CD4-positive, CD25-positive, alpha-beta regulatory T cell (primary cell): ENCODE measurements at places on chromosomes 7 and 10. TPM values are rescaled to one million over a fixed set of nuclear protein-coding genes. Genes with fewer than 3 reads are reported as not detected.
A peak's percentile ranks its signal among the peaks of the same experiment; 100 is the strongest.

The BMPER gene
- polyA plus RNA-seq, result not detected

The FAM25C gene
- polyA plus RNA-seq, result not detected

The CCDC126 gene
- polyA plus RNA-seq, result 17.9 TPM

DNA sequence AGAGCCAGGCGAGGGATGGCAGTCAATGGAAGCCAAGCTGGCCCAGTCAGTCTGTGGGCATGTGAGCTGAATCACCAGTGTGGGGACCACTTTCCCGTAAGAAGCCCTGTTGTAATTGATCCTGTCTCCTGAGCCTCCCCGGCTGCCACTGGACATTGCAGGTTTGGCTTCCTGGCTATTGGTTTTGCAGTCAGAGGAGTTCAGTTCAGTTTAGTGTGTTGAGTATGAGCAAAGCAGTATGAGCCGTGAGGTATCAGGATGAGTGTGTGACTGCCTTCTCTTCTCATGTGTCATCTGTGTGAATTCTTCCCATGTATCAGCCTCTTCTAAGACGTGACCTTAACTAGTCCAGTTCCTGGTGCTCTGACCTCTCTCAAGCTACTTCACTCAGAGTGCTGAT is 227.4 kb downstream of the PRKG1 start:
- no peak for DNase-seq

- peak; percentile 3 for DNase-seq
Observed at GRCh38 chr7:15305002-15305600, 256.7 kb downstream of the AGMO start.

DNA sequence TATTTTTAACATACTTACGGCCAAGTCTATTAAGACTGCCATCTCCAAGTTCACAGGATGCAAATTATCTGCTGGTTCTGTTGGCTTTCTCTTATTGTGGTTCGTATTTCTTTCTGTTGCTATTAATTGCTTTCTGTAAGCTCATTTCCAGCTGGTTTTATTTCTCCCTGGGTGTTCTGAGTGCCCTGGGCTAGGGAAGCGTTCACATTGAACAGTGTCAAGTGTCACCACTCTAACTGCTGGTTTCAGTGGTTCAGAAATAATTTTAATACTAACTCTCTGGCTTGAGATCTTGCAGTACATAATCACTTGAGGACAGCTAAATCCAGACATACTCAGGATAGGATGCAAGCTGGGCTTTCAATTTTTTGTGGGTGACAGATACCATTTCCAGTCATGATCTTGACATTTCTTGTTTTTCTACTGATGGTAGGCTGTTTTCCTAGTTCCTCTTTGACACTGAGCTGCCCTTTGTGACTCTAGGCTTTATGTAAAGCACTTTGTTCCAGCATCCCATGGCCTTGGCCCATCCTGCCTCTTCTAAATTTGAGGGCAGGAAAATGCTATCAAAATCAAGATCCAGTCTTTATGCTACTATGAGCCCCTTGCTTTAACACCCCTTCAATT is 117.6 kb downstream of the SNX13 start:
- no peak for DNase-seq

DNA sequence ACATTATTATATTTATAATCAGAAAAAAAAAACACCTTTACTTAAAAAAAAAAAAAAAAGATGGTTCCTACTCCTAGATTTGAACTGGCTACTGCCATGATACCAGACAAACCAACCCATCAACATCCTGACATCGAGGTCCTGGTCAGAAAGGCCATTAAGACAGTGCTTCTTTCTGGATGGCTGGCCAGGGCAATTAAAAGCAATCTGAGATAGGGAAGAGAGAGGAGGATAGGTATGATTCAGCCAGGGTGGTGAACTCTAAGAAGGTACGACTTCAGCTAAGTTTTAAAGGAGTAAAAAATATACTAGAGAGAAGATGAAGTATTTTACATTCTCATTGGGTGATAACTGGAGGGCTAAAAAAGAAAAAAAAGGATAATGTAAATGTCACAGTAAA is 139.0 kb downstream of the DOCK4 start:
- DNase-seq, result no peak

DNA sequence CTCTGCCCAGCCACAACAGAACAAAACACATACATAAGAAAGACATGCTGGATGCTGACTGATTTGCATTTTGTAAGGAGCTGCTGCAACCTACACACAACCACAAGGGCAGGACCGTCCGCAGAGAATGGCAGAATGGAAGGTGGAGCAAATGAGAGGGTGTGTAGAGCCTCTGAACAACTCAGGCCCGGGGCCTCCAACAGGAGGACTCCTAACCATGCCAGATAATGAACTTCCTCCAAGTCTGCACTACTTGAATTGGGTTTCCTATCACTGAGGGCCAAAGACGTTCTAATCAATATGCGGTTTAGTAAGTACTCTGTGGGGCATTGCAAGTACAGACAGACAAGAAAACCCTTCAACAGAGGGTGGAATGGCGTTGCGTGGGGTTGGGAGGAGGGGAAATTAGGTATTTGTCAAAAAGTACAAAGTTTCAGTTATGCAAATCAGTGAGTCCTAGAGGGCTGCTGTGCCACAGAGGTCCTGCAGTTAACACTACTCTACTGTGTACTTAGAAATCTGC is 14.6 kb downstream of the VOPP1 start:
- no peak for DNase-seq

- DNase-seq, result no peak
Observed at GRCh38 chr10:63798599-63799498, 277.6 kb downstream of the REEP3 start.

DNA sequence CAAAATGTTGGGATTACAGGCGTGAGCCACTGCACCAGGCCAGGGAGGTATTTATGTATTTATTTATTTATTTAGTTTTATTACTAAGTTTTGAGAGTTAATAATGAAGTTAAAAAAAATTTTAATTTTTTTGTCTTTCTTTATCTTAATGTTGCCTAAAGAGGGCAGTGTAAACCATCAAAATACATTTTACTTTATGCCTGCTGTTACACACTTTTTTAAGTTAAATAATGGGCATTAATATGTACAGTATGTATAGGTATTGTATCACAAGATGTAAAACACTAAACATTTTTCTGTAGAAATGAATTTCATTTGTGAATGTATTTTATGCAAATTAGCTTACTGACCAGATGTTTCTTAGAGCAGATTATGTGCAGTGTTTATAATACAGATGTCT is 129.4 kb downstream of the AASS start:
- DNase-seq, result no peak
